OCI-M1 (cell line): ENCODE measurements at places on chromosomes 1 and 21.

DNA sequence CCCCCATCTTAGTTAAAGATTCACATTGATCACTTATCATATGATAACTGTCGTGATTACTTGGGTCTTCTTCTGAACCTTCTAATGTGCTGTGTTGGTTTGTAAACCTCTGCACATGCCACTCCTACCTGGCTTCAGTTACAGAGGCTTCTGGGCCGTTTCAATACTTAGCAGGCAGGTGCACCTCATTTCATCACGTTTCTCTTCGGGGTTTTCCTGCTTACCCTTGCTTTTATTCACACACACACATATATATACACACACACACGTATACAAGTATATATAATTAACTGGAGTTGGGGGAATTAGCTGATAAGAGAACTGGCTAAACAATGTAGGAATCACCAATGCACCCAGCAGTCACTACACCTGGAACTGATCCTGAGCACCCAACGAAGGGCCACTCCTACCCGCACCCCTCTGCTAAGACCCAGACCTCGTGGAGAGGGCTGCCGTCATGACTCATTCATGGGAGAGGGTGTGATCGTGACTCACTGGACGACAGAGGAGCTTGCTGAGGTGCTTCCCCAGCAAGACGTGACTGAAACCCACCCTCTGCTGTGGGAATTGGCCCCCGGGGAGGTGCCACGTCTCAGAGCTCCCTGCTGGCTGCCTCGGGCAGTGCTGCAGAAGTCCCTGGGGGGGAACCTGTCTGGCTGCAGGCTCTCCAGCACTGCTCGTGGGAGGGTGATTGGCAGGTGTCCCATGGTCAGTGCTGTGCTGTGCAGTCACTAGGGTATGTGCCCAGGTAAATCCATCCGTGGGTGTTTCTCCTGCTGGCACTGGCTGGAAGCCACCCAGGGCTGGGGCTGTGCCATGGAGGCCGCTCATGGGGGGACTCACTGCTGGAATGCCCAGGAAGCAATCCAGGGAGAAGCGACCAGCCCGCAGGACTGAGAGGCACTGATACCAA, 166.6 kb downstream of the DYRK1A start:
- peak; percentile 32 for DNase-seq

DNA sequence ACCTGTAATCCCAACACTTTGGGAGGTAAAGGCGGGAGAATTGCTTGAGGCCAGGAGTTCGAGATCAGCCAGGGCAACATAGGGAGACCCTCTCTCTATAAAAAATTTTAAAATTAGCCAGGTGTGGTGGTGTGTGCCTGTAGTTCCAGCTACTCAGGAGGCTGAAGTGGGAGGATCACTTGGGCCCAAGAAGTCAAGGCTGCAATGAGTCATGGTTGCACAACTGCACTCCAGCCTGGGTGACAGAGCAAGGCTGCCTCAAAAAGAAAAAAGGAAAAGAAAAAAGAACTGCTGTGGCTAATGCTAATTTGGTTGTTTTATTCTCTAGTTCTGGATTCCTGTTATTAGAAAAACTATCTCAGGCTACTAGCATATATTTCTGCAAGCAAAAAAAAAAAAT, 29.8 kb downstream of the DBT start:
- DNase-seq = peak; percentile 23

GRCh38 chr1:209648931-209649776, 3.1 kb downstream of the LAMB3 start:
- peak; percentile 90 for DNase-seq

GRCh38 chr1:121519042-121519755, 334.4 kb downstream of the SRGAP2C start:
- DNase-seq = no peak

DNA sequence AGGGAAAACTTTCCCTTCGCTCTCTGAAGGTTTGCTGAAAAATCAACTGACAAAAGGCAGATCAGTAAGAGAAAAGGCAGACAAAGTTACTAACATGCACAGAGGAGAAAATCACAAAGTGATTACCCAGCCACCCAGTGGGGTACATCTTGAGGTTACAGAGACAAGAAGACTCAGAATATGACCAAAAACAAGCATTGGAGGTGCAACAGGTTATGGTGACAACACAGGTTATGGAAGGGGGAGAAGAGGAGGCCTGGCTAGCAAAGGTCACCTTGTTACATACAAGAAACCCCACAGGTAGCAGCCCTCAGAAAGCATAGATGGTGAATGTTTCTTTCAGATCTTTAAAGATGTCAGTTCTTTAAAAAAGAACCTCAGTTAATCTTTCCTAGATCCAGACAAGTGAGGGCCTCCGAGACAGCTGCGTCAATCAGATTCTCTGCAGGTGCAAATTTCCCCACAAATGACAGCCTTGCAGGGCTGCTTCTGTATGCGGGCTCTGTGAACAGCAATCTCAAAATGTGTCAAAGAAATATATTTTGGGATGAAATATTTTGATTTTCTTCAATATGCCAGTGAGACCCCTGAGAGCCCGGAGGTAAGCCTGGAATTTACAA, 207.6 kb upstream of the RAB4A start:
- no peak for DNase-seq

DNA sequence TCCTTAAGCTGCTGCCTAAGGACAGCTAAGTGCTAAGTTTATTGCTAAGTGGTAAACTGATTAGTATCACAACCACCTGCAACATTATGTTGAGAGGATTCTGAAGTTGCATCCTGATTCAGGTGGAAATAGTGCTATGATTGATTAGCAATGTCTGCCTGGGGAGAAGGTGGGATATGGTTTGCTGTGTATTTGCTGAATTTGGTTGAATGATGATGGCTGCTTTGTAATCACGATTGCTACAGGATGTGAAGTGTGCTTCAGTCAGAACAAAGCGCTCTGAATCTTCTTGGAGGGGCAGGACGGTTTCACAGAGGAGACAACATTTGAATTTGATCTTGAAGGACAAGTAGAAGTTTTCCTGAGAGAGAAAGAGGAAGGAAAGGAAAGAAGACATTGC, 226.0 kb downstream of the ST6GALNAC3 start:
- DNase-seq = no peak

GRCh38 chr1:216535059-216535458, 111.8 kb upstream of the USH2A start:
- no peak for DNase-seq

DNA sequence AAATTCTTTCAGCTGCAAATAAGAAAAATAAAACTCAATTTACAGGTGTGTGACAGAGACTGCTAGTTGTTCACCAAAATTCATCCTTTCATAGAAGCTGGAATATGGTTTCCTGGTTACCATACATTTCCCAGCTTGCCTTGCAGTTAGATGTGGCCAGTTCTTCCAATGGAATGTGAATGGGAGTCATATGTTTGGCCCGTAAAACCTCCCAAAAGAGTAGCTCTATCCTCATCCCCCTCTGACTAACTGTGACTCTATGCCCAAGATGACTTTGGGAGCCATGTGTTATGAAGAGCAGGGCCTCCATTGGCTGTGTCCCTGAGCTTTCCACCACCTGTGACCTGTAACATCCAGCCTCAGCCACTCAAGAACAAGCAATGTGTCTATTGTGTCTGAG, 90.6 kb upstream of the NGF start:
- no peak for DNase-seq
